DMS79 (cell line): ENCODE measurements at places on chromosomes 3 and 15.

DNA sequence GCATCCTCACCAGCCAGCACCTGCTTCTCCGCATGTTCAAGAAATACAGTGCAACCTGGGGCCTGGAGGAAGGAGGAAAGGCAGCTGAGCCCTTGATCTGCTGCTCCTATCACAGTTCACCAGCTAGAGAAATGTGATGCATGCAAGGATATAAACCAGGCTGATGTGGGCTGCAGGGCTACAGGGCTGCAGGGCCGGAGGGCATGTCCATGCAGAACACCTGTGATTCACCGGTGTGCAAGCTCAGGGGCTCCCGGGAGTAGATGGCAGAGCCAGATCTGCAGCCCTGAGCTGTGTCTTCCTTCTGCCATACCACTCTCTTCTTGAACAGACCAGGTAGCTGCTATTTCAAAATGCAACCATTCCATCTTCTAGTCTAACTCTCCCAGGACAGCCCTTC, 84.9 kb downstream of the HMG20A start:
- DNase-seq: no peak

DNA sequence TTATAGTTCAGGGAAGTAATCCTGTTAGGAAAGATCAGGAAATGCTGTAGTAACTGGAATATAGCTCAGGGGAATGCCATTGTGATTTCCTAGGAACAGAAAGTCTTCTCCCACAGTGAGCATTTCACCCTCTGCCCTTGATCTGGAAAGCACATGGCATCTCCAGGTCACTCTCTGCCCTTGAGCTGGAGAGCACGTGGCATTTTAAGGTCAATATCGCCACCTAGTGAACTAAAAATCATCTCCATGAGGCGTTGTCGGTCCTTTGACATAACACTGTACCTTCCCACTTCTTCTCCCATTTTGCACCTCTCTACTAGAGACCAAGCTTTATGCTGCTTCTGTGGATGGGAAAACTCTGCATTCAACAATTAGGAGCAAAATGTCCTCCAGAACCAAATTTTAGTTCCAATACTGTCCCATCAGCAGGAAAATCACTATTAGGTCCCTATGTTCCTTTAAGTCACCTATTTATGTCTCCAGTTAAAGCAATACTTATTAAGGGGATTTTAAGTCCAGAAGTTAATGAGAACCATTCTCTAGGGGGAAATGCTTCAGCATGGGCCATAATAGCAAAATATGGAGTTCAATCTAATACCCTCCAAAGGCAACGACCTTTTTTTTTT, 54.7 kb upstream of the GK5 start:
- DNase-seq: peak; percentile 4

DNA sequence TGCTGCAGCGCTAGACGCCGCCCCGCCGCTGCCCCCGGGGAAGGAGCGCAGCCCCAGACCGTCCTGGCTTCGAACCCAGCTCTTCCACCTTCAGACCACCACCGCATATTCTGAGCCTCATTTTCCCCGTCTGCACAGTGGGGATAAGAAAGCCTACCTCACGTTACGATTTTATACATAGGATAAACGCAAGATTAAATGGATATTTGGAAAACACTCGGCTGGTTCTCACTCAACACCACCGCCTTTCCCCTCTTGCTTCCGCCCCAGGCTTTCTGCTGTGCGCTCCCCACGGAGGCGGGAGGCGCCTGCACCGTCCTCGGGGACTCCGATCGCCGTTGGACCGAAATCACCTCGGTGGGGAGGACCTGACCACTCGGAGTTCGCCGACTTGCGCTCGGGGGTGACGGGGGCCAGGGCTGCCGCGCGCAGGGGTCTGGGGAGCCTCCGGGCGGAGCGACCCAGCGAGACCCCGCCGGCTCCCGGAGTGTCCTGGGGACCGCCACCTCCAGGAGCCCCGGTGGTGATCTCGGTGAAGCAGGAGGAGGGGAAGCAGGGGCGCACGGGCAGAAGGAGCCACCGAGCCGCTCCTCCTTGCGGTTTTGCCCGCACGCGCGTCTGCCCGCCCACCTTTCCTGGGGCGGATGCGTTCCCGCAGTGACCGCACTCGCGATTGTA, 4.0 kb downstream of the FBXL22 start:
- no peak for DNase-seq

GRCh38 chr3:33826688-33827087, 28.3 kb downstream of the PDCD6IP start:
- no peak for DNase-seq

DNA sequence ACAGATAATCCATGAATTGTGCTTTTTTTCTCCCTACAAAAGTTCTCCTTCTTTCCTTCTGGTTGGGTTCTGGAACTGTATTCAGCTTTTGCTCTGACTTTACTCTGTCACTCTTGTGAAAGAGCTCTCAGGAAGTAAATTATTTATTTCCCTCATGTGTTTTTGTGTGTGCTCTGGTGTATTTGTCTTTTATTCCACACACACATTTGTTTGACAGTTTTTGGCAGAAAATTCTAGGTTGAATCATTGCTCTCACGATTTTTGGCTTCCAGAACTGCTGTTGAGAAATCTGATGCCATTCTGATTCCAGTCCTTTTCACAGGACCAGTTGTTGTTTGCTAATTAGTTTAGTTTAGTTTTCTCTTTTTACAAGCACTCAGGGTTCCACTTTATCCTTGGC, 172.8 kb downstream of the PLCH1 start:
- DNase-seq: no peak

- no peak for DNase-seq
These were observed 259.6 kb upstream of the ZNF717 start for GRCh38 chr3:76044601-76045600.

DNA sequence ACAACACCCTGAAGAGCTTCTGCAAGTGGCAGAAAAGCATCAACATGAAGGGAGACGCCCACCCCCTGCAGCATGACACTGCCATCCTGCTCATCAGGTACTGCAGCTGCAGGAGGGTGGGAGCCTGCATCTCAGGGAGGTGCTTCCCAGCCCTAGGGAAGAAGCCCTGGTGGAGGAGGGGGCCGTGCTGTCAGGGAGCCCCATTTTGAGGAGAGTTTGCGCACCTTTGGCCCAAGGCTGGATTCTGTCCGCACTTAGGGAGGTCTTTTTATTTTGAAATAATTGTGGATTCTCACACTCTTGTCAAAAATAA, 42.1 kb downstream of the SAXO2 start:
- no peak for DNase-seq

DNA sequence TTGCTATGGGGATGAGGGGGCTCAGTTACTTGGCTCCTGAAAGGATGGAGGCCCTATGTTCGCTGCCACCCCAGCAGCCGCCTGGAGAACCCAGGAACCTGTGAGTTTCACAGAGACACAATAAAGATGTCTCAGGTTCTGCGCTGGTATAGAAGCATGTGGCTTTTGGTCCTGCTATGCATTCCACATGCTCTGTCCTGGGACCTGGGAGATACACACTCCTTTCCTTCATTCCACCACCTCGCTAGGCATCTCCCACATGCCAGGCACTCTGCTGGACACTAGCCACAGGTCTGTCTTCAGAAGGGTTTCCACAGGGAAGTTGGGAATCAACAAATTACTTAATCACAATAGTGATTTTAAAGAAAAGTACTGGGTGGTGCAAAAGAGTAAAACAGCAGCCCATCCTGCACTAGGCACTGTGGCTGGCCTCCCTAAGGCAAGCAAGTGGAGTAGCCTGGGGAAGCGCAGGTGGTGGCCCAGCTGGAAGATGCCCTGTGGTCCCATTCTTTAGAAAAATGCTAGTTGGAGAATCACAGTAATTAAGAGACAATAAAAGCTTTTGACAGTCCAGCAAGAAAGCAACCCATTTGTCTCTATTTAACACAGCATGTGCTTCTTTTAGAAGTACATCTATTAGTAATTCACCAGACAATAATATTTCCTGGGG, 408.9 kb upstream of the WNT5A start:
- DNase-seq: no peak

- DNase-seq: no peak
These were observed at the start of gene SIDT1 for GRCh38 chr3:113531826-113532697. Gene SIDT1, plus strand, starts transcription at chr3:113532555. Its CDS starts 467 bp downstream, at chr3:113533022.

GRCh38 chr3:45541326-45542321, 52.9 kb upstream of the LIMD1 start:
- no peak for DNase-seq

DNA sequence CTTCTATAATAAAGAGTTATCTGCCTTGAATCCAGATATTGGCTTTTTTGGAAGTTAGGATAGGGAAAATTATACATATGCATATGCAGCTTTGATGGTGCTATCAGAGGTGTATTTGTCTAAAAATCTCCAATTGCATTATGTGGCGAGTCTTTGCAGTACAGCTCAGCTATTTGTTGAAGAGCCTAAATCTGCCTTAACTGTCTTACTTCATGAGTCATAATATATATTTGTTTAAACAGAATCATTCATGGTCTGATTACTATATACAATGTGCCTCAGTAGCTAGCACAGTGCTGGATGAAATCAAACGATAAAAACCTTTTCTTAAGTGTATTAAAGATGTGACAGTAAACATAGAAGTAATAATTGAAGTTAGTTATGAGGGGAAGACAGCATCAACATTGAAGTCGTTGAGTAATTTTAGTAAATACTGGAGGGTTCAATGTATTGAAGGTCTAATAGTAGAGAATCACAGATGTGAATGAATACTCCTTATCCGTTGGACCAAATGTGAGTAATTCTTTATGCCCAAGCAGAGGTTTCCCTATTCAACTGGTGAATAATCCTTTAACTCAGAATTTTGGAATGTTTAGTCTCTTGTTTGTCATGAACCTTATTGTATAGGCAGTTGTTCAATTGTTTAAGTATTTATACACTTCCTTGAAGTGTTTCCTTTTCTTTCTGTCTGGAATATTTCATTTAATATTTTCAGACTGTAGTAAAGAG, 74.8 kb upstream of the NAALADL2 start:
- DNase-seq: no peak

GRCh38 chr15:68783226-68784058, 37.3 kb downstream of the ANP32A start:
- no peak for DNase-seq

GRCh38 chr15:100278596-100279380, 63.0 kb downstream of the ADAMTS17 start:
- DNase-seq: no peak

- no peak for DNase-seq
These were observed 277.2 kb upstream of the BCHE start for GRCh38 chr3:166114448-166114847.

GRCh38 chr3:139888561-139889140, 46.3 kb upstream of the CLSTN2 start:
- DNase-seq: no peak

GRCh38 chr3:10331320-10331719, 10.4 kb upstream of the SEC13 start:
- DNase-seq: no peak

- DNase-seq: no peak
These were observed 25.9 kb downstream of the TMCC1 start for GRCh38 chr3:129867506-129868124.

DNA sequence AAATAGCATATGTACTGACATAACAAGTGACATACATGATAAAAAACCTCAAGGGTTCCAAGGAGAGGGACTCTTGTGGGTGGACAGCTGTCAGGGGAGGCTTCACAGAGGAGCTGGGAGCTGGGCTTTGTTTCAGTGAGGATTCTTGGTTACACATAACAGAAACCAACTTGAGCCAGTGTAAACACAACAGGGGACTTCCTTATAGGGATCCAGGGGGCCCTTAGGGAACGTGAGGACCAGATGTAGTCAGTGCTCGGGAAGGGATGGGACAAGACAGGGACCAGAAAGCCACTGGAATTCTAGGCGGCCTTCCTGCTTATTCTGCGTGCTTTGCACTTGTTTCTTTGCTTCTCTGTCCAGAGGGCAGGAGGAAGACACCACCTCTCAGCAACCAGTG, 34.9 kb downstream of the SNAPC5 start:
- no peak for DNase-seq

GRCh38 chr3:60812502-60812901, 438.8 kb downstream of the FHIT start:
- no peak for DNase-seq

GRCh38 chr15:48493084-48493762, 152.3 kb downstream of the FBN1 start:
- no peak for DNase-seq

GRCh38 chr3:34844323-34844620, 795.1 kb upstream of the ARPP21 start:
- DNase-seq: no peak

DNA sequence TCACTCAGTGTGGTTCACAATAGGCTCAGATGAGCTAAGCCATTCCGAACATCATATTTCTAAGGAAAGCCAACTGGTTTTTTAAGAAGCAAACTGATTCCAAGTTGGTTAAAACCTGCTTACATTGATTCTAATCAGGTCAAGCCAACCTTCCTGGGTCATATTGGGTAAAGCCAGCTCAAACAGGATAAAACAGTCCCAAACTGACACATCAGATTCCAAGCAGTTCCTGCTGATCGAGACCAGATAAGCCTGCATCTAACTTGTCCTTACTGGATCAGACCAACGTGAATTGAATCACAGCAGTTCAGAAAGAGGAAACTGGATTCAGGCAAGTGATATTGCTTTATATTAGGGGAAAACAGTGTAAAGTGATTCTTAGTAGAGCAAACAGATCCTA, 18.6 kb upstream of the THSD4 start:
- no peak for DNase-seq

DNA sequence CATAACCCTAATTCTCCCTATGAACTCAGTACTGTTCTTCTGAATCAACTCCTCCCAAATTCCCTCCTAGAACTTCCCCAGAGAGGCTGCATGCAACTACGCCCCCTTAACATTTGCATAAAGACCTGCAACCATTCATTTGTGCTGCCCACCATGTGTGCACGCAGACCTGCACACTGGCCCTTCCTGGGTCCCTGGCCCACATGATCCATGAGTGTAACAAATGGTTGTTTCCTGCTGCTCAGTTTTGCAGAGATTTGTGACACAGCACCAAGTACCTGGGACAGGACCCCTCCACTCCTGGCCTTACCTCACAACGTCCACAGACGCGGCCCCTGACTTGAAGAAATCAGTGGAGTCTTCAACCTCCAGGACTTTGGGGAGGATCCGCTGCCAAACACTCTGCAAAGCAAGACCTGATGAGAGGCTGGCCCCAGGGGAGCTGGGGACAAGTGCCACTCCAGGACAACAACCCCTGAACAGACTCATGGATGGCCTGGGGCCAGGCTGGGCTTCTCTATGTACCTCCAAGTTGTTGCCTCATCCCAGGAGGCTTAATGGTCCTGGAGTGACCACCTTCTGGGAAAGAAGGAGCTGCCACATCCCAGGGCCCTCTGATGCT, 33.8 kb downstream of the ALDH1L1 start:
- peak; percentile 7 for DNase-seq

DNA sequence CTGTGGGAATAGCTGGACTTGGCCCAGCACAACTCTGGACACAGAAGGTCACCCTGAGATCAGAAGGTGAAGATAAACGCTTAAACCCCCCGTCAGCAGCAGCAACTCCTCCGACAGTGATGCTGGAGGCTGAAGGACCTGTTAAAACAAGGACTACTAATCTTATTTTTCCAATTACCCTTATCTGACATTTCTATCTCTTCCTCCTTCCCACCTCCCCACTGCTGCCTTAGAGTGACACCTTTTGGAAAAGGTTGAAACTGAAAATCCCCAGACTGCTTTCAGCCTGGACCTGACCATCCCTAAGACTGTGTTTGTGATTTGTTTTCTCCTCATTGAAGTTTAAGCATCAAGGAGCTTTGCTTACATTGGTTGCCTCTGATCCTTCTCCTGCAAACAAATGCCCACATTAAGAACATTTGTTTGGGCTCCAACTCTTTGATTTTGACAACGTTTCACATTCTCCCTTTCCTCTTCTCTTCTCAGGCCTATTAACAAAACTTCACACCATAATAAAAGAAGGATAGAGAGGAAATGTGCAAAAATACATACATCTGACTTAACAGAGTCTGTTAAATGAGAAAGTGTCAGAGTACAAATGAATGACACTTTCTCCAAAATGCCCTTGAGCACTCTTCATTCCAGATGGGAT, 410.6 kb upstream of the WNT5A start:
- DNase-seq: no peak

- DNase-seq: no peak
These were observed 4.0 kb downstream of the DIPK2A start for GRCh38 chr3:143975554-143976152.
